Activated T-cell treated with anti-CD3 and anti-CD28 coated beads, Interleukin-2, amount 50 U/mL, for 48 hours (primary cell): ENCODE measurements at places on chromosomes 3 and 15.

DNA sequence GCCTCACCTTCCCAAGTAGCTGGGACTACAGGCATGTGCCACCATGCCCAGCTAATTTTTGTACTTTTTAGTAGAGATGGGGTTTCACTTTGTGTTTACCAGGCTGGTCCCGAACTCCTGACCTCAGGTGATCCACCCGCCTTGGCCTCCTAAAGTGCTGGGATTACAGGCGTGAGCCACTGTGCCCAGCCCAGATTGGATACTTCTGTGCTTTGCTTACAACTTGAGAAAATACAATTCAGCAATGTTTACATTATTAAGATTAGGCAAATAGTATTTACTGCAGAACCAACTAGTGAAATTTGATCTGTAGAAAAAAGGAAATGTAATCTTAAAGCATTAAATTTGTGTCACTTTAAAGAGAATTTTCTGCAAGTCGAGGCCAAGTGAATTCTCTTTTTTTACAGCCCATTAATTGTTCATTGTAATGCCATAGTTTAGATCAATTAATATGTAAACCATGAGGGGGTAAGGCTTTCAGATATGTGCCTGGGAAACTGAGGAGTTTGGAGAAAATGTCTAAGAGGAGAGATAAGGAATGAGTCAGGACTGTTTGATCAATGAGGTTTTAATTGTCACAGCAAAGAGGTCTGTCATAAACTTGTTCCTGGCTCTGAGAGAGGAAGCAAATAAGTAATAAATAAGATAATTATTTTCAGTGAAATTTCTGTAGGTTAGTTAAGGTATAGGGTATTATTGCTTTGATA, 15.3 kb downstream of the PYDC2 start:
- DNase-seq = no peak

DNA sequence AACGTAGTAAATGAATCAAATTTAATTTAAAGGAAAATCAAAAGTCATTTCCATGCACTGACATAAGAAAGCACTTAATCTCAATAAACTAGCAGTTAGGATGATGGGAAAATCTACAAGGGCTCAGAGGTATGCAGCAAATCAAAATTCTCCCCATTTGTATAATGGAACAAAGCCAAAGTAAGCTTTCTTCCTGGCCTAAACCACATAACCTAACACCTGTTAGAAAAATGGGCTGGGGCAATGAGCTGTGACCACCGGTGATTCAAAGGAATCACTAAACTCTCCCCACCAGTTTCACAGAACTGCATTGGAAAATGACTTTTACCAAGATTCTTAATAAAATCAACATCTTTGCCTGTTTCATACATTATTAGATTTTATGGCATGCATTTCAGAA, 1024.3 kb downstream of the FHIT start:
- DNase-seq = no peak

DNA sequence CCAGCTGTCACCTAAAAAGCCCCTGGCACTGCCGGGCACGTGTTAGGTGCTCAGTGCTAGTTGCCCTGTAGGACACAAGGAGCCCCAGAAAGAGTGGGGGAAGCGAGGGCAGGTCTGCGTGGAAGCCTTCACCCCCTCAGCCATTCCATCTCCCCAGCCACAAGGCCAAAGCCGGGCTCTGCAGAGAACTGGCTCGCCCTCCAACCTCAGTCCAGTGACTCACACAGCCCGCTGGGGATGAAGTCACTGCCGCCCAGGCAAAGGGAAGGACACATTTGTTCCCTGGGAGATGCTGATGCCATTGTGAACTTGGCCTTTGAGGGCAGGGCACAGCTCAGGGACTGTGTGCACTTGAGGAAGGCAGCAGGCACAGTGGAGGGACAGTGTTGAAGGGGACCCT, 48.1 kb downstream of the IQSEC1 start:
- peak; percentile 40 for DNase-seq

DNA sequence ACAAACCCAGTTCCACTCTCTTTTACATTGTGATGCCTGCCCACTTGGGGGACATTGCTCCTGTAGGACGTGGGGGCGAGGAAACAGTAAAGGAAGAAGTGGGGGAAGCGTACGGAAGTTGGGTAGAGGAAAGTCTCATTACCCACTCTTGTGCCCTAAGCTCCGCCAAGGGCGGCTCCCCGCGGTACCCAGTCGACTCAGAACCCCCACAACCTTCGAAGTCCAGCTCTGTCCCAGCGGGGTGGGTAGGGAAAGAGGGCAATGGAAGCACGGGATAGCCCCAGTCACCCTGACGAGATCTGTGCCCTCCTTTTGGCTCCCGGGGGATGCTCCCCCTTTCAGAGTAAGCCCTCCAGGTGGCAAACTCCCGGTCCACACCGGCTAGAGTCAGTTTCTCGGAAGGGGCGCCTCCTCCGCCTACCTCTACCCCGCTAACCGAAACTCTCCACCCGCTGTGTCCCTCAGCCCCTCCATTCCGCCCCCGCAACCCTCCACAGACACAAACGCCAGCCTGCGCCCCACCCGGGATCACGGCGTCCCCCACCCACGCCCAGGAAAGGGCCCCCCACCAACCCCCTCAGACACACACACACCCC, 527 bp downstream of the CSNK1G1 start:
- DNase-seq = peak; percentile 57

DNA sequence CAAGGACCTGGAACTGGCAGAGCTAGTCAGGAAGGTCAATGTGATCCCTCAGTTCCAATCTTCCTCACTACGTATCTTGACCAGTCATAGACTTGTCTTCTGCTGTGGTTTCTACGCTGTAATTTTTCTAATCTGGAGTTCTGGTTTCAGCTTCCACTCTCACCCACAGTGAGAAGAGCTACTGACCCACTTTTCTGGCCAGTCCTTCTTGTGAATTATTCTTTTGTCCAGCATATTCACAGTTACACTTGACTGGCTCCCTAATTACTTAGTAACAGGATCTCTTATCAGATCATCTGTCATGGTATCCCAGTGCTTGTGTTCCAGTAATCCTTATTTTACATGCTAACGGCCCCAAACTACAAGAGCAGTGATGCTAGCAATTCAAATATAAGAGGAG, 72.4 kb upstream of the MME start:
- DNase-seq = no peak

DNA sequence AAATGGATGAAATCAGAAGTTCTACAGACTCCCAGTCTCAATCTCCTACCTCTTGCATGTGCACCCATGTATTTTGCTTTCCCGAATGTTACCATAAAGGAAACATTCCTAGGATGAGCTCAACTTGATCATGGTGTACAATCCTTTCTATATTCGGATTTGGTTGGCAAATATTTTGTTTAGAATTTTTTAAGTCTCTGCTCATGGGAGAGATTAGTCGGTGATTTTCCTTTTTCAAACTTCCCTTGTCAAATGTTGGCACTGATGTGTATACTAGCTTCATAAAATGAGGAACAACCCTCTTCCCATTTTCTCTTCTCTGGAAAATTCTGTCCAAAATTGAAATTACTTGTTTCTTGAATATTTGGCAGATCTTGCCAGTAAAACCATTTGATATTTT, 317.6 kb upstream of the RASGRP1 start:
- DNase-seq = no peak

DNA sequence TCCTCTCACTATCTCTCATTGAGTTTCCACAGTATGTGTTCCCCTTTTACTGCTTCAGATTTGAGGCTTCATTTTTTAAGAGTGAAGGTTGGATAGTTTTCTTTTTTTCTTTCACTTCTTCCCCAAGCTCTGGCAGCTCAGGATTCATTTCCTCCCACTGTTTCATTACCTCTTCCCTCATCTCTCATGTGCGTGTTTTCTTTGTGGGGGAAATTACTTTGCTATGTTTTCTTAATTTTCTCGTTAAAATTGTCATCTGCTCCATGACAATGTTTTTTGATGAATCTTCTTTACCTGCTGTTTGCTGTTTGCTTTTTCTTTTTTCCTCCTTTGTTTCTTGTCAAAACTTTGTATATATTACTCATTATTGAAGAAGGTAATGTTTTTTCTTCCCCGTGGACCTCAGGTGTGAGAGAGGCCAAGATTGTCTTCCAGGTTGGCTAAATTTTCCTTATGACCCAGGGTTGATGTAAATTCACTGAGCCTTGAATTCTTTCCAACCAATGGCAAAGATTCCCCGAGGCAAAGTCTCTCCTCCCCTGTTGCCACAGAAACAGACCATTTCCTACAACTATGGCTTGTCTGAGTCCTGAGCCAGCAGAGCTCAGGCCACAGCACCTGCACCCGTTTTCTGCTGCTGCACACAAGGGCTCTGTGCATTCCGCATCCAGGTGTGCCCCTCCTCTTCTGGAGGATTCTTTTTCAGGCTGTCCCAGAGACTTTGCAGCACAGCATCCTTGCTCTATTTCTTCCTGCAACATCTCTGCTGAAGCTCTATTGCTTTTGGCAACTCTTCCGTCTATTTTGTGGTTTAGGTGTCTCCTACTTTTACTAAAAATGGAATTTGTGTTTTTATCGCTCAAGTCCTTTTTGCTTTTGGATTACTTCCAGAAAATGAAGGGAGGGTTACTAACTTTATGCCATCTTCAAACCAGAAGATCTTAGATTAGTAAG, 66.1 kb downstream of the NOX5 start:
- DNase-seq = no peak

DNA sequence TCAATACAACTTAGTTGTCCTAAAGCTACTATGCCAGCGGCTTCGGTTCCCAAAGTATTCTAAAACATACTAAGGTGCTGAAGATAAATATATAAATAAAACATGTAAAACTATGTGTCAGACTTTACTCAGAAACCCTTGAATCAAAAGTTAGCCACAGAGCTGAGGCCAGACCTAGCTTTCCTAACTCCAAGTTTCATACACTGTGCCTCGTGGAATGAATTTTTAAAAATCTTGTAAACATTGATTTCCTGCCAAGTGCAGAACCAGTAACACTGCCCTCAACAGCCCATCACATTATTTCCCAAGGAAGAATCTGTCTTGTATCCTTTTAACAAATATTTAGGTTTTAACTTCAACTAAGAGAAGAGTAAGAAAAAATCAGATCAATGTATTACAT, 36.4 kb downstream of the TAMM41 start:
- no peak for DNase-seq

- no peak for DNase-seq
Measured at GRCh38 chr3:186004671-186005070, 66.9 kb upstream of the TRA2B start.

DNA sequence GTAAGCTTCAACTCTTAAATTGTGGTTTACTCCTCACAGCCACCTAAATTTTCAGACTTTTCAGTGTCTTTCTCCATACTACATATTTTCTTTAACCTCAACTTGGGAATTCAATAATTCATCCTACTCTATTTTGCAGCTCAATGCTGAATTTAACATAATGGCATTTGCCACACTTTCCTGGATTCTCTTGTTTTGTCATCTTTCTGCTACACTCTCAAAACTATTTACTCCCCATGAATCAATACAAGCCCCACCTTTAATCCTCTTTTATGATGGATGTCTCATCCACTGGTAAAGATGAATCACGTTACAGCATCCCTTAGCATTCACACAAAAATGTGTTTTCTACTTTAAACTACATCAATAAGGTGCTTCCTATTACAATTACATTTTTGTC, 19.6 kb upstream of the CHMP2B start:
- DNase-seq = no peak

GRCh38 chr3:37521429-37521828, 340.3 kb upstream of the CTDSPL start:
- no peak for DNase-seq

- no peak for DNase-seq
Measured at GRCh38 chr3:24498391-24498790, 3.7 kb upstream of the THRB start.

DNA sequence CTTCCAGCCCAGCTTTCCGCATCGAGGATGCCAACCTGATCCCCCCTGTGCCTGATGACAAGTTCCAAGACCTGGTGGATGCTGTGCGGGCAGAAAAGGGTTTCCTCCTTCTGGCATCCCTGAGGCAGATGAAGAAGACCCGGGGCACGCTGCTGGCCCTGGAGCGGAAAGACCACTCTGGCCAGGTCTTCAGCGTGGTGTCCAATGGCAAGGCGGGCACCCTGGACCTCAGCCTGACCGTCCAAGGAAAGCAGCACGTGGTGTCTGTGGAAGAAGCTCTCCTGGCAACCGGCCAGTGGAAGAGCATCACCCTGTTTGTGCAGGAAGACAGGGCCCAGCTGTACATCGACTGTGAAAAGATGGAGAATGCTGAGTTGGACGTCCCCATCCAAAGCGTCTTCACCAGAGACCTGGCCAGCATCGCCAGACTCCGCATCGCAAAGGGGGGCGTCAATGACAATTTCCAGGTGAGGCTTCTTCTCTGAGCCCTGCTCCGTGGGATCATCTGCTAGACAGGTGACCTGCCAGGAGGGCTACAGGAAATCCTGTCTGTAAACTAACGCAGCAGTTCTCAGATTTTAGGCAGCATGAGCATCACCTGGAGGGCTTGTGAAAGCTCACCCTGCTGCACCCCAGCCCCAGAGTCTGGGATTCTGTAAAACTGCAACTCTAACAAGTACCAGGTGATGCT, 1.6 kb downstream of the THBS1 start:
- no peak for DNase-seq

GRCh38 chr3:73187328-73187727, 125.9 kb downstream of the EBLN2 start:
- DNase-seq = no peak

DNA sequence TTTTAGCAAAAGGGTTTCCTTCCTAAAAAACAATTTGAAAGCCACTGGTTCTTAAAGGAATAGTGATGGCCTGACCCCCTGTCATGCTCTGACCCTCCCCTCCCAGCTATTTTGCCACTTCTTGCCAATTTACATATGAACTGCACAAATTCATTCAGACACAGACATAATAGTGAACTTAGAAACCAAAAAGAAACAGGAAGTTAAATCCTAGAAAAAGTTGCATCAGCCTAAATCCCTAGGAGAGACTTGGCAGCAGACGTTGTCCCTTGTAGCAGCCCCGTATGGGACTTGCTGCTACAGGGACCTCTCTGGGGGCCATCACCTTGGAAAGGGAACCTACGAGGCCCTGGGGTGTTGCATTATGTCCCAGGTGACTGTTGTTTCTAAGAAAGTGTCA, 14.3 kb upstream of the PDE8A start:
- DNase-seq = no peak

GRCh38 chr15:86432861-86433260, 353.2 kb downstream of the AGBL1 start:
- DNase-seq = no peak

DNA sequence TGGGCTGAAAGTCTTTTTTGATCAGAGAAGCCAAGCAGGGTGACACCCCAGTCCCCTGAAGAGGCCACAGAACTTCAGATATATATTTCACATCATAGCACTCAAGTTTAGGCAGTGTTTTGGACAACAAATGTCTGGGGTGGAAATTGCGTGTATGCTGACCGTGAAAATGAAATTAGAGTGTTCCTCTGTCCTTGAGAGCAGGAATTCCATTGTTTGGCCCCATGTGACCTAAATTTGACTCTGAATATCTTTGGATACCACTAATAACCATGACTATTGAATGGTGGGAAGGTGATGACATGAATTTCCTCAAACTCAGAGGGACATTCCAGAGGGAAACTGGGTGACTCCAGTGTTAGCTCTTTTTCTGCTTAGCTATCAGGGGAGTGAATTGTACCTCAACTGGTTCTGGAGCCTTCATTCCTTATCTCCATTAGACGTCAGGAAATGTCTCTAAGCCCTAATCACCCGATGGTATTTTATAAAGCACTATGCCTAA, 263.5 kb upstream of the RASGRP1 start:
- no peak for DNase-seq

GRCh38 chr15:51846463-51847230, 17.2 kb downstream of the TMOD3 start:
- DNase-seq = no peak

GRCh38 chr15:43943511-43943910, 116.7 kb downstream of the WDR76 start:
- DNase-seq = no peak
